ENCODE measurements at places on chromosomes 6 and 20.

- DNase-seq: no peak
Measured at GRCh38 chr6:53441035-53441493, 92.3 kb upstream of the ELOVL5 start.

- DNase-seq: no peak
Measured at GRCh38 chr6:43454290-43454695, 1.1 kb downstream of the DLK2 start.

- DNase-seq: no peak
Measured at GRCh38 chr6:105005451-105005850, 48.5 kb downstream of the LIN28B start.

GRCh38 chr6:46263707-46264086 is 92.9 kb upstream of the ENPP5 start:
- DNase-seq: no peak

DNA sequence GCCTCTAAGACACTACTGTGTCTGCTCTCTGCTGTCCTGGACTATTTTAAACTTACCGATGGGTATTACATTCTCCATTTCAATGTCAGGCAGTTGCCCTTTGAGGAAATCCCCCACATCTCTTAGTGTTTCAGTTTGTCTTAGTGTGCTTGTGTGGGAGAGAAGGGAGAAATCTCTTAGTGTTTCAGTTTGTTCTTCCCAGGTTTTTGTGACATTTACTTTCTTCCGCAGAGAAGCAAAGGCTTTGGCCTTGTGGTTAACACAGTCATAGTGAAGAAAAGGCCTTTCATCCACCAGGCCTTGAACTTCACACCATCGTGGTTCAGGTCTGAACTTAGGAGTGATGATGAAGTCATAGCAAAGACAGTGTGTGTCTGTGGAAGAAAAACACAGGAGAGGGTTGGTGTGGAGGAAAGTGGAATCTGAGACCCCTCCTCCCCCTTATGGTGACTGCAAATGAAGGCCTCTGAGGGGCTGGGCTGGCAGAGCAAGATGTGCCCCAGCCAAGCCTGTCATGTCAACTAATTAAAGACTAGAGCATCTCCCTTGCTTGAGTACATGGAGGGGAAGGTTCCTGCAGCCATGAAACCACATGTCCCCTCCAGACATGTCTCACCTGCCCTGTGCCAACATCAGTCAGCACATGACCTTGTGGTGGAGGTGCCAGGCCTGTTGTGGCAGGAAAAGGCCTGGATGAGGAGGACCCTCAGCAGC is 23.9 kb downstream of the RAET1L start:
- no peak for DNase-seq

DNA sequence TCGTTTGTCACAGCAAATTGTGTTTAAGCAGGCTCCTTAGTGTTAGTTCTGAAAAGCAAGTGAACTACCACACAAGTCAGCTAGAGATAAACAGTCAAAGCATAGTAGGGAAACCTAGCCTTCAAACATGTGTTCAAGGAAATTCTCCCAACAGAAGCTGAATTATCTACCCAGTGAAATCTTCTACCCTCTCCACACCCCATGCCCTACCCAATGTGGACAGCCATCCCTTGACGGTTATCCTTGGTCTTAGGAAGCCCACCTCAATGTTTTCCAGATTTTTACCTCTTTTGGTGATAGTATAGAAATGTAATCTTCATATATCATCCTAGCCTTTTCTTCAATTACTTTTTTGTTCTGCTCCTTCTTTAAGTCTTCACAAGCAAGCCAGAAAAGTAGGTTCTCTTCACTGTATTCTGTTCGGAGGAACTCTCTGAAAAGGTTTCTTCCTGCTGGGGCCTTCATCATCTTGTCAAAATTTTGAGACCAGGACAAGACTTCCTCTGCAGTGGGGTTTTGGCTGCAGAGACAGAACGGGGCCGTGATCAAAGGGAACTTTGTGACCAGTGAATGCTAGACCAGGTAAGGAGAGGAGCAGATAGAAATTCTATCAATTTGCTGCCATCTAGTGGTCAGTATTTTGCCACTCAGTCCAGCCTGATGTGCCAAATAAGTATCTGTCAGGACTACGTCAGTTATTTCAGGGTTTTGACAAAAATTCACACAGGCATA is 21.6 kb upstream of the MTRF1L start:
- DNase-seq: no peak

DNA sequence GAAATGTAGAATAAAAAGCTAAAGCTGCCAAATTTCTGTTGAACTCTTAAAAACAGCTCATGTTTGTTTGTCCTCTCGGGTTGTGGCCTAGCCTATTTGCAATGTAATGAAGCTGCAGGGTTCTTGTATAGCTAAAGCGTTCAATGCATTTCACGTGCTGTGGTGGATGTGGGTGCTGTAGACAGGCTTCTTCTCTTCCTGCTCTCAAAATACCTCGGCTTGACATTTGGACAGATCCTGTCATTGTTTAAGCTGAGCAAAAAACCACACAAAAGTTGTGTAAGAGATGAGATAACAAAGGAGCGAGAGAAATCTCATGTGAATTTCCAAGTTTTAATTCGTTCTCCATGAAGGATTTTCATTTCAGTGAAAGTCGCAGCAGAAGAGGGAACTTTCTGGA is 196.3 kb upstream of the UST start:
- no peak for DNase-seq

DNA sequence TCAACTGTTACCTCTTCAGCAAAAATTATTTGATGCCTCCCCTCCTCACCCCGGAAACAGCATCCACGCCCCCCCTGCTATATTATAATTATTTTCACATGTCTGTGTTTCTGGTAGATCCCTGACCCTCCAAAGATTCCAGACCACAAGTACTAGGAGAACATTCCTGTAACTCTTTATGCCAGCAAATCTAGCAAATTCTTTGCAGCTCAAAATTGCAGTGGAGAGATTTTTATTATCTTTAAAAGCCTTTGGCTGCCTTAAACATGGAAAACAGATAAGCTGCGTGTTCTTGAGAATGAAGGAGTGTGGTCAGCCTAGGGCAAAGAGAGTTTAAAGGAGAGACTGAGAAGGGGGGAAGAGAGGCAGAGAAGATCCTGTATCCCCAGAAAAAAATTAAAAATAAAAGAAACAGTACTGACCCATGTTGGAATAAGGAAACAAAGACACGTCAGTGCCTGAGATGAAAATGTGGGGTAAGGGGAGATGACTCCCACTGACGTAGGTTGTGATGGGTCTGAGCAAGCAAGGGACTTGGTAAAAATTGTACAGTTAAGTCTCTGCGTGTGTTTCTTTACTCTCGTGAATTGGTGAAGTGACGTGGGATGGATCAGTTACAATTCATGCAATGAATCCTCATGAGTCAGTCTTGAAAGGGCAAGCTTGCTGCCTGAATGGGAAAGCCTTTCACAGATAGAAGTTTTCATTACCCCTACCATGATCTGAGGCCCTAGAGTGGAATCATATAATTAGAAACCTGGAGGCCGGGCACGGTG is 8.3 kb downstream of the ID4 start:
- no peak for DNase-seq

DNA sequence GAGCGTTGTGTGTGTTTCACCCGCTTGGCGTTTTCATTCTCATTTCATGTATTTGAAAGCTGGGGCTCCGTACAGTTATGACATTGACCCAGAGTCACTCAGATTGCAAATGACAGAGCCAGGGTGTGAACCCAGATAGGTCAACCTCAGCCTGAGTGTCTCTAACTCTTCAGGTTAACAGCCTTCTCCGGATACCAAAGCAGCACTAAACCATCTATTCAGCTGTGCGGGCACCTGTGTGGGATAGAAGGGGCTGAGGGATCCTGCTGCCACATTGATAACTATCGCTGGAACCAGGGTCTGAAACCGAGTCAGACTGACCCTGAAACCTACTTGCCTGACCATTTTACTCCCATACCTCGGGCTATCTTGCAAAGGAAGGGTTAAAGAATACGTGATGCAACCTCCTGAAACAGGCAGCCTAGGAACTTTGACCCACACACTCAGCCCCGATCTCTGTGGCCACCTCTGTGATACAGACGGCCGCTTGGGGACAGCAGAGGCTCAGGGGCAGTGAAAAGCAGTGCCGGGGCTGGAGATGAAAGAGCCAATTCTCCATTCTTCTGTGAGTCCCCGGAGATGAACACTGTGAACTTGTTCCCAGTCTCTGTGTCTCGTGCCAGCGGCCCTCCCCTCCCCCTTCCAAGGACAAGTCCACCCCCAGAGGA is 233.5 kb upstream of the QKI start:
- peak; percentile 92 for DNase-seq

GRCh38 chr20:48196001-48196400 is 410.7 kb upstream of the SULF2 start:
- DNase-seq: no peak

DNA sequence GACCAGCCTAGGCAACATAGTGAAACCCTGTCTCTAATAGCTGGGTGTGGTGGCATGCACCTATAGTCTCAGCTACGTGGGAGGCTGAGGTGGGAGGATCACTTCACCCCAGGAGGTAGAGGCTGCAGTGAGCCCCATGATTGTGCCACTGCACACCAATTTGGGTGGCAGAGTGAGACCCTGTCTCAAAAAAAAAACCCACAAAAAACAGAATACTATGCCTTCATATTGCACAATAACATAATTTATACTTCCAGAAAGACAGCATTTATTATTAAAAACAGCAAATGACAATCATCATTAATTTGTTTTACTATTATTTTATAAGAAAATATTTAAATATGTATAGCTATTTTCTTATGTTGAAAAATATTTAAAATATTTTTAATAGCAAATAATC is 30.0 kb upstream of the CARMIL1 start:
- no peak for DNase-seq

DNA sequence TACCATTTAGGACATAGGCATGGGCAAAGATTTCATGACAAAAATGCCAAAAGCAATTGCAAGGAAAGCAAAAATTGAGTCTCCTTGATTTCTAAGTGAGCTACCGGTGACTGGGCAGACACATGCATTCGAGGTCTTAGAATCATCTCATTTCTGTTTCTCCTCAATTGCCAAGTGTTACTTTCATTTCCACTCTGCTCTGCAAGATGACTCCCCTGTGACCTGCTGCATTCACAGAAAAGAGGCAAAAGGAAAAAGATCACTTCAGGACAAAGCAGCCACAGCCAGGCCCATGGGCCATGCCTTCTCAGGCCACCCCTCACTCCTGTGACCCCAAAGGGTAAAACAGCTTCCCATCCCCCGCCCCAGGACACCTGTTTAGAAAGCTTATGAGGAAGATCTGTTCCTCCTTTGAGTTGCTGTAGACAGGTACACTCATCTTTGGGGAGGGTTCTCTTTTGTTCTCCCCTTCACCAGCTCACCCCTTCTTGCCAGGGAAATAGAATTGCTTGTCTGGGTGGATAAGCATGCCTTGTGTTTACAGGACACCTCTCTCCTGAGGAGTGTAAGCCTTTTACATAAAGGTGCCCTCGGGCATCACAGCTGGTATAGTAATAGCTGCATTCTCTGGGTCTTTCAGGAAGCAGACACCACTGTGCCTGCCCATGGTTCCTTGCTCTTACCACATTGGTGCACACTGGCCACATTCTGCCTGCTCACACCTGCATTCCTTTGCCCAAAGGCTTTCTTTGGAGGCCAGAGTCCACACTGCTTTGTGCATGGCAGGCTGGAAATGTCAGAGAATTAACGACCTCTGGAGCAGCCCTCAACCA is 105.0 kb downstream of the SLC24A3 start:
- DNase-seq: no peak

DNA sequence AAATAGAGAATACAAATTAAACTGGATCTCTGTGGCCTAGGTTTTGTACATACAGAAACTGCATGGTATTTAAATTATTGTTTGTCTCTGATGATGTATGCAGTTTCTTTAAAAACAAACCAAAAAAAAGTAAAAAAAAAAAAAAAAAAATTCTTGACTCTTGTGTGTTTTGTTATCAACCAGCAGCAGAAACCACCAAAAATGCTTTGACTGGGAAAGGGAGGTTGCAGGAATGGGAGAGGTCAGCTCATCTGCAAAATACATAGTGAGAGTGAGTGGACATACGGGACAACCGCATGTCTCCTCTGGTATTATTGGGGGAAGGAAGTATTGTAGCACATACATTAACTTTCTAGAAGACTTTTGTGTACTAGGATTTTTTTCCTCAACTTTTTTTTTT is 38.0 kb downstream of the TBC1D7 start:
- DNase-seq: no peak

DNA sequence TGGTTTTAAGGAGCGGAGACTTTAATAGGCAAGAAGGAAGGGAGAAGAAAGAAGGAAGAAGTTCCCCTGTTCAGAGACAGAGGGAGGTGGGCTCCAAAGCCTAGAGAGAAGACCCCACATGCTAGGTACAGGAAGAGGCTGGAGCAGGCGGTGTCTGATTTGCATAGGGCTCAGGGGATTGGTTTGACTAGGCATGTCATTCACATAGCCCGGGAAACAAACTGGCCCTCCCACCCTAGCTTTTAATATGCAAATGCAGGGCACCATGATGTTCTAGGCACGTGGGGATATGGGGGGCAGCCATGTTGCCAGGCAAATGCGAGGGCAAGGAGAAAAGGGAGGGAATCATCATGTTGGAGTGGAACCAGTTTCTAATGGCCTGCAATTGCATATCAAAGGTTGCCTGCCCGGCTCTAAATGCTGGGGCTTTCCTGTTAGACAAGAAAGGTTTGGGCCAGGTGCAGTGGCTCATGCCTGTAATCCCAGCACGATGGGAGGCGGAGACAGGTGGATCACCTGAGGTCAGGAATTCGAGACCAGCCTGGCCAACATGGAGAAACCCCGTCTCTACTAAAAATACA is 34.3 kb upstream of the AGPAT4 start:
- no peak for DNase-seq

DNA sequence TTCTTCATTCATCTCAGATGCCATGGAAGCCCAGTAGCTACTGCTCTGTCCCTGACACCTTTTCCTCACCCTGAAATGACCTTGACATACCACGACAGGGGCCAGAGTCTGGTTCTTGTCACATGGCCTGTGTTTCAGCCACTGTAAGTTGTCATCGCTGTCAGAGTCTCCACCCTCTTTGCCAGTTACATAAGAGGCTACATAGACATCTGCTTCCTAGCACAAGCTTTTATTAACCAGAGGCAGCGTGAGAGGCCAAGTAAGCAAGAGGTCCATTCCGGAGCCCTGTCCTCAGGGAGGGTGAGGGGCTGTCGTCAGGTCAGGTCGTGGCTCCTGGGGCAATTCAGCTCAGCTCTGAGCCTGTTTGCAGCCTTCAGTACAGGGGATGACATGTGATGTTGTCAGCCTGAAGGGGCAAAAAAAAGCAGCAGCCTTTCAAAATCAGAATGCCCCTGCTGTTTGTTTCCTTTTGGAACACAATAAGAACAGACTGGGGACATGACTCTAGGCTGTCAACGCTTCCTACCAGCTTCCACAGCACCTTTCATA is 146.3 kb downstream of the MTFR2 start:
- DNase-seq: peak; percentile 61

GRCh38 chr20:57435105-57435497 is 43.9 kb downstream of the RBM38 start:
- DNase-seq: no peak

GRCh38 chr6:107056796-107057195 is 28.8 kb downstream of the MTRES1 start:
- no peak for DNase-seq

GRCh38 chr20:5114403-5114802 is 5.4 kb downstream of the PCNA start:
- no peak for DNase-seq

- no peak for DNase-seq
Measured at GRCh38 chr20:54382419-54382818, 93.0 kb upstream of the DOK5 start.

Data from right lobe of liver (tissue), 6 donors.